ENCODE measurements at places on chromosomes 6 and 20.

GRCh38 chr6:53312355-53312754 lies 36.4 kb downstream of the ELOVL5 start:
- DNase-seq = no peak

GRCh38 chr6:112296122-112296521 lies 41.8 kb upstream of the LAMA4 start:
- DNase-seq = no peak

- DNase-seq = no peak
Measured at GRCh38 chr6:169847141-169847674, 95.8 kb downstream of the ERMARD start.

- no peak for DNase-seq
Measured at GRCh38 chr6:41683273-41683522, 44.9 kb downstream of the MDFI start.

DNA sequence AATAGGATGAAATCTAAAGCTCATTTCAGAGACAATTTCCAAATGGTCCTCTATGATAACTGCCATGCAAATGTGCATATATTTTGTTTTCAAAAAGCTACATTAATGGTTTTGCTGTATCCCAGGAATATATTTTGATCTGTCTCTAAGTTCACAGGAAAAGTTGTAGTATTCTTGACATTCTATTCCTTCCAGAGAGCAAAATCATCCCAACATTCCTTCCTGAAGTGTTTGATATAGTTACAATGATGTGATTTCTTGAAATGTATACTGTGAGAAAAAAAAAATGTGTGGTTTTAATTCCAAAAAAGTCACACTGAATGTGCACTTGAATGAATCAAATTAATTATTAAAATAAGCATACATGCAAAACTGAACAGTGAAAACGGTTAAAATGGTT lies 996.0 kb upstream of the CITED2 start:
- no peak for DNase-seq

GRCh38 chr6:6892744-6893583 lies 214.8 kb upstream of the RREB1 start:
- no peak for DNase-seq

- DNase-seq = no peak
Measured at GRCh38 chr20:31717478-31718201, 5.0 kb downstream of the BCL2L1 start.

GRCh38 chr6:124963416-124963785 lies 1.2 kb downstream of the RNF217 start:
- no peak for DNase-seq

GRCh38 chr6:7238900-7239589 lies 74.0 kb downstream of the SSR1 start:
- DNase-seq = peak; percentile 47
